Stimulated activated CD8-positive, alpha-beta memory T cell treated with anti-CD3 and anti-CD28 coated beads, Interleukin-15, amount 100 ng/mL, for 4 hours (primary cell): ENCODE measurements at places on chromosomes 11 and 22.

- no peak for DNase-seq
These were observed 3.9 kb upstream of the SLC22A8 start for GRCh38 chr11:63019506-63019905.

DNA sequence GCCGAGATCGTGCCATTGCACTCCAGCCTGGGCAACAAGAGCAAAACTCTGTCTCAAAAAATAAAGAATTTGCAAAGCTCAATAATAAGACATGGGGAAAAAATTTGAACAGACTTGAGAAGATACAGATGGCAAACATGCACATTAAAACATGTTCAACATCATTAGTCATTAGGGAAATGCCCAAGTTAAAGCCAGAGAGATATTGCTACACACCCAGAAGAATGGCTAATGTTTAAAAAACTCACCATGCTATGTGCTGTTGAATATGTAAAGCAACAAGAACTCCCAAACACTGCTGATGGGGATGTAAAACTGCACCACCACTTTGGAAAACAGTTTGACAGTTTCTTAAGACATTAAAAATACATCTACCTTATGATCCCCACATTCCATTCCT lies 12.6 kb downstream of the LRRC75B start:
- DNase-seq = no peak

- DNase-seq = no peak
These were observed 14.7 kb downstream of the UBTFL1 start for GRCh38 chr11:90100431-90100830.

DNA sequence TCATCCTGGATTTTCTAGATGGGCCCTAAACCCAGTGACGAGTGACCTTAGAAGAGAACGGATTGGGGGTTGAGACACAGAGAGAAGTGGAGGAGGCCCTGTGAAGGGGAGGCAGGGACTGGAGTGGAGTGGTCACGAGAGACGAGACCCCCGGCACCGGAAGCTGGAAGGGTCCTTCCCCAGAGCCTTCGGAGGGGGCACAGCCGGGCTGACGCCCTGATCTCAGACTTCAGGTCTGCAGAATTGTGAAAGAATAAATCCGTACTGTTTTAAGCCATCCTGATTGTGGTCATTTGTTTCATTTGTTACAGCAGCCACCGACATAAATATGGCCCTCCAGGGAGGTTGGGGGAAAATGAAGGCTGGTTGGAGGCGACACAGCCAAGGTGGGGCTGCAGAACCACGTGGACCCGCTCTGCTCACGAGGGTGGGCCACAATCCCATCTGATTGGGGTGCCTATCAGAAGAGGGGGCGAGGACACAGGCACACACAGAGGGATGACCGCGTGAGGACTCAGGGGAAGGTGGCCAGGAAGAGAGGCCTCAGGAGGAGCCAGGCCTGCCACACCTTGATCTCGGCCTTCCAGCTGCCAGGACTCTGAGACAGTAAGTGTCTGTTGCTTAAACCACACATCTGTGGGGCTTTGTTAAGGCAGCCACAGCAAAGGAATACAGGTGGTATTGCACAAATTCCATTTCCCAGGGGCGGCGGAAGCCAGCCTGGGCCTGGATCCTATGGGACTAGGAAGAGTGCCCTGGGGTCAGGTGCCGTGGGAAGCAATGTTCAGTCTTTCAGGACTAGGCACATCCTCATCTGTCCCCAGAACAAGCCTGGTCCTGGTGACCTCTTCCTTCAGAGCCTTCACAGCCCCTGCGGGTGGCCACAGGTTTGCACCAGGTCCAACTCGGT lies 73.3 kb upstream of the SHANK2 start:
- DNase-seq = no peak

DNA sequence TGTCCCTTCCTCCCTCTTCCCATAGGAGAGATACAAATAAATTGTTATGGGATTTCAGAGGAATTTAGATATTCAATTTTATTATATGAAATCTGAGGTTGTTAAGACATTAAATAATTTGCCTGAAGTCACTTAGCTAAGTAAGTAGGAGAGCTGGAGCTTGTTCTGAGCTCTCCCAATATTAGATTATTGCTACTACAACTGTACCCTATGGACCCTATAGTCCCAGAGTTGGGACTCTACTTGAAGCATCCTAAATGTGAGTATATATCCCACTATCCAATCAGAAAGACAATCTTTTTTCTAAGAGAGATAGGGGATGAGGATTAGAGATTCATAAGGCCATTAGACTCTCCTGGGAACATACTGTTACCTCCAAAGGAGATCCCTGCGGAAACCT lies 1130.0 kb downstream of the DLG2 start:
- DNase-seq = no peak

GRCh38 chr11:13215149-13215548 lies 62.4 kb upstream of the BMAL1 start:
- DNase-seq = no peak

DNA sequence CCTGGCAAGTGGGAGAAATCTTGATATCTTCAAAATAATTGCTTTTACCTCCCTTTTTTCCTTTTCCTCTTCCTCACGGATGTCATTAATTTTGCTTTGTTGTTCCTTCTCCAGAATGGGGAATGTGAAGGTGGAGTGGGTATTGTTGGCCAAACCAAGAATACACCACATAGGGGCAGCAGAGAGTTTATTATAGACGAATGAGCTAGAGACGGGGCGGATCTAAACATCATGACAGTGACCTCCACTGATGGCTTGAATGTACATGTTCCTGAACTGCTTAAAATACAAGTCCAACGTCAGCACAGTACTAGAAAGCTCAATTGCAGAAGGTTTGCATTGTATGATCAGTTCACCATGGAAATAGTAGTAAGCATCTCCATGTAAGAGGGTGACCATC lies 122.3 kb upstream of the SNX19 start:
- no peak for DNase-seq

- DNase-seq = no peak
These were observed 4.7 kb upstream of the RAD9A start for GRCh38 chr11:67387069-67387468.

DNA sequence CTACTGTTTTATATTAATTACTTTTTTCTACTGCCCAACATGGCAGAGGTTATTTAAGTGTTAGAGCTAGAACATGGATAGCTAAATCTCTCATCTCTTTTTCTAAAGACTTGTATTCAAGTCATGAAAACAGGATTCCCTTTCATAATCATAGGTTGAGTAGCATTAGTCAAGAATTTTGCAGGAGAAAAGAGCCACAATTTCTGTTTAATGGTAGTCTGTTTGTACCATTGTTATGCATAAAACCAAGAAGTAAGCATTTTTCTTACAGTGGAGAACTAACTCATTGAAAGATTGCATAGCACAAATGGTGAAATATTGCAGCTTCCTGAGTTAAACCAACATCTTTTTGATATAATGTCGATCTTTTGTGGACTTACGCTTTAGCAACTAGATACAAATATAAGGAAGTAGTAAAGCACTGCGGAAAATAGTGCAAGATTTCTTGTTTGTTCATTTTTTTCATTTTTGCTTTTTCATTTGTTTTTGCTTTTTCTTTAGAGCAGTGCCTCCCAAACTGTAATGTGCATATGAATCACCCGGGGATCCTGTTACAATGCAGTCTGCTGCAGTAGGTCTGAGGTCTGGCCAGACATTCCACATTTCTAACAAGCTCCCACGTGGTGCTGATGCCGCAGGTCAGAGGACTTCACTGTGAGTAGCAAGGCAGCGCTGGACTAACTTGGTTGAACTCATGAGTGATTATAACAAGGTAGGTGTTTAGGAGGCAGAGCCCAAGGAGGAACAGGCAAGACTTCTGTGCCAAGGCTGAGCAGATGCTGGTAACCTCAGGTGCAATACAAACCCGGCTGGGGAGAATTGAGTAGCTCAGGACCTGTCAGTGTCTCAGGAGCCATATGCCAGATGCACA lies 4.6 kb downstream of the ETS1 start:
- DNase-seq = no peak

DNA sequence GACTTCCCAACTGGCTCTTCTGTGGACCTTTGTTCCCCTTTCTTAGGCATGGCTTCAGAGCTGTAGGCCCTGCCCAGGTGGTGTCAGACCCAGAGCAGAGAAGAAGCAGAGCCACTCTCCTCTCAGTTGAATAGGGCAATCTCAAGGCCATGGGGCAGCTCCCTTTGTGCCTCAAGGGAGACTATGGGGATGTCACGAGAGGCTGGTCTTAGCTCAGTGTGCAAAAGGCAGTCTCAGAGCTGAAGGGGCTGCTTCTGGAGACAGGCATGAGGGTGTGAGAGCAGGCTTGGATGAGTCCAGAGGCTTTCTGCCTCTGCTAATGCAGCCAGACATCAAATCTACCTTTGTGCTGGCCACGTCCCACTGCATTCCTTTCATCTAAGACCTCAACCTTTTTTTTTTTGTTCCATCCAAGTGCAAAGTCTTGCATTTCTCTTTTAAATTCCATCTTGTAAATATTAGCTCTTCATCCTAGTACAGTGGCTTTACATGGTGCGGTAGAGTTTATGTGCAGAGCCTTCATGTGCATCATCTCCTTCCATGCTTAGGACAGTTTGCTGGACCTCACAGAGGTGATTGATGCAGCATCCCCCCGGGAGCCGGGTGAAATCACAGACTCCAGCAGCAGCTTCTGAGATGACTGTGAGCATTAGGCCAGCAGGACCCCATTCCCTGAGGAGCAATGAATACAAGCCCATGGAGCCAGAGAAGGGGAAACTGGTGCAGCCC lies 34.2 kb upstream of the FCHSD2 start:
- DNase-seq = no peak

DNA sequence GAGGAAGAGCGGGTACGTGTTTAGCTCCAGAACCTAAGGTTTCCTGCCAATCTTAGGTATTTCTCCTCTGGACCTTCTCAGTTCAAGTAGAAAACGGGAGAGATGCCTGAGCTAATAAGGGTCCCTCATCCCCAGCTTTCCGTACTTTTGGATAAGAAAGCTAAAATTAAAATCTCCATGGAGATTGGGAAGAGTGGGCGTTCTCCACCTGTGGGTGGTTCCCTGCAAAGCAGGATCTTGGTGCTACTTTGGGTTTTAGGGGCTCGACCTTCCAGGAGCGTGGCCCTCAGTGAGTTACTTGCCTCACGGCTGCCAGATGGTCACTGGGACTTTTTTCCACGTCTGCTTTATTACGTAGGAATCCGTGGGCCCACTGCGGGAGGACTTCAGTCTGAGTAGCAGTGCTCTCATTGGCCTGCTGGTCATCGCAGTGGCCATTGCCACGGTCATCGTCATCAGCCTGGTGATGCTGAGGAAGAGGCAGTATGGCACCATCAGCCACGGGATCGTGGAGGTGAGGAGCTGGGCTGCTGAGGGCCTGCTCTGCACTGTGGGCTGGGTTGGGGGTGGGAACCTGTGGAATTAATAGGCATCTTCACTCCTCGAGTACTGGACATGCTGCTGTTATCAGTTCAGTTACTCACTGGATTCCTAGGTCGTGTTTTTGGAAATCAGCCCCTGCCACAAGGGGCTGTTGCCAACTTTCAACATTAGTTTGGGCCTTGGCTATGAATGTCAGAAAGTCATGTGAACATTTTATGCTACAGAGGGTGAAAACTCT lies 17.8 kb upstream of the ST14 start:
- no peak for DNase-seq

DNA sequence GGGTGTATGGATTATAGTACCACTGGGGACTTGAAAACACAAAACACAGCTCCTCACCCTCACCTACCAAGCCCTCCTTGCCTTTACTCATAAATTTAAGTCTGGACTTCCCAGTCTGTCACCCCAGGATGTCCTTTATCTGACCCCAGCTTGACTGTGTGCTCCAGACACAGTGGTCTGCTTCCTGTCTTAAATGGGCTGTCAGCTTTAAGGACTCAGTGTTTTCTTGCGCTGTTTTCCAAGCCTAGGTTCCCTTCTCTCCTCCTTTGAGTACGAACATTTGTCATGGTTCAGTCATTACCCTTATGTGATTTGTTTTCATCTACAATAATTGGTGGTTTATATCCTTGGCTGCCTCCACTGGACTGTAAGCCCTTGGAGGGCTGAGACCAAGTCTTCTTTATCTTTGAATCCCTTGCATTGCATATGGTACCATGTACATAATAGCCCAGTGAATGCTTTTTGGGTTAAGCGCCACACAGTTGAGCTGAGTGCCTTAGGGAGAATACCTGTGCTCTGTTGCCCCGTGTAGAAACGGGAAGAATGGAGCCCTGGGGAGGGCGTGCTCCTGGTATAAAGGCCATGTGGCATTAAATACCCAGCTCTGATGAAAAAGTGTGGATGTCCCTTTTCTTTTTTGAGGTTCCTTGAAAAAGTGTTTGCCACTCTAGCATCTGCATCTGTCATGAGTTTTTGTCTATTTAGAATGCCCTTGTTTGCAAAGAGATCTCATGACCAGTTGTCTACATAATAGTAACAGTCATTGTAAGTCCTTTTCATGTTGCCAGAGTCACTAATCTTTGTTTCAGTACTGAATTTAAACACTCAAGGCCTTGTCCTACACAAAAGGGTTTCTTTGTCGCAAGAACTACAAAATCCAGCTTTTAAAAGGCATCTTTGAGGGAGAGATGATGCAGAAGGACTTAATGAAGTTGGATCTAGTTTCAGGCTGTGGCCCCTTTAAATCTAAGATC lies 14.0 kb downstream of the PANX1 start:
- no peak for DNase-seq

DNA sequence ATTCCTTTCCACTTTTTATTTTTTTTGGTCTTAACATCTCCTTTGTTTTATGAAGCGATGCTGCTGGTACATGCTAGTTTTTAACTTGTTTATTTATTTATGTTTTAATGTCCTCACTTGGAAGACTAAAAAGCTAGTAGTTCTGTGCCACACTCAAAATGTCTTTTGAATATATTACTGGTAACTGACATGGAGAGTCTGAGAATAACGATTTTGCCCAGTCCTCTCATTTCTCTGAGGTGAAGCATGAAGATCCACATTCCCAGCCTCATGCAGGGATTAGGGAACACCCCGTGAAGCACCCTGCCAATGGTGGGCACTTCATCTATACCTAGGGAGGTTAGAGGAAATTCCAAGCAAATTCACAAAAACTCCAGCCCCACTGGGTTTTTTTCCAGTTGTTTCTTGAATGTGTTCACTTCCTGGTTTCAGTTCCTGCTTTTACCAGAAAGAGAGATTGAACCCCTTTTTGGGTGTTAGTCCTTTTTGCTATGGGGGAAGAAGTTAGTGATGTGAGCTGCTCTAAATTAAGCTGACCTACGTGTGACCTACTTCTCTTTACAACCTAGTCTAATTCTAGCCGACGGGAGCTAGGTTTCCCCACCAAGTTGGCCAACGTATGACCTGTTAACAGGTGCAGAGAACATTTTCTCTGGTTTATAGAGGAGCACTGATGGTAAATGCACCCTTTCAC lies 106.1 kb downstream of the SLC1A2 start:
- DNase-seq = no peak
